ENCODE measurements at places on chromosomes 5 and 9.

GRCh38 chr5:177334781-177335700, 16.4 kb downstream of the LMAN2 start:
- no peak for DNase-seq

DNA sequence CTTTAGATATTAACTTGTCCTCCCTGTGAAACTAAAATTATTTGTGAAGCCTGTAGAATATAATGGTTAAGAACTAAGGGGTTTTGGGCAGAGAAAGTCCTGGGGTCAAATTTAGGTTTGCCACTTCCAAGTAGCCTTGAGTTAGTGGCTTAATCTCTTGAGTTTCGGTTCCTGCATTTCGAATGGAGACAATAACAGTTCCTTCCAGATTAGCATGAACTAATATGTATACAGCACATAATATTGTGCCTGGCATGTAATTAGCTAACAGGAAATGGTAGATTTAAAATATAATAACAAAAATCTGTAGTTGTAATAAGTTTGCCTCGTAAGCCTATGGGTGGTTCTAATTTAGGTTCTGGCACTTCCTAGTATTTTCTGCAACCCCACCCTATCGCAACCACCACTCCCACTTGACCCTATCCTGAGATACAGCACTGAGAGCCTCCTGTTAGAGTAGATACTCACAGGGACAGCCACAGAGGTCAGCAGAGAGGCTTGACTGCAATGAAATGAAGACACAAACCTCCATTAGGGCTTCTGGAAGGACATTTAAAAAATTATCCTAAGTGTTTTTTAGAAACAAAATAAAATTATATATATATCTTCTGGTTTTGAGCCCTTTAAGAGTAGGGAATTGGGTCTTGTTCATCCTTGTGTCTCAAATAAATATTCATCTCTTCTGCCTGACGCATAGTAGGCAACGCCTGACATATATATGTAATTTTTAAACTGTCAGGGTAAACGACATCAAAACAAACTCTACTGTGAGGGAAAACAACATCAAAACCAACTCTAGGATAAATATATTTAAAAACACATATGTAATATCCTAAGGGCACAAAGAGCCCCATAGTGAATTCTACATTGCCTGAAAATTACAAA, 8.5 kb downstream of the SPINK9 start:
- no peak for DNase-seq

GRCh38 chr9:79431019-79431679, 140.6 kb upstream of the TLE4 start:
- no peak for DNase-seq

- no peak for DNase-seq
Measured at GRCh38 chr5:74156728-74157383, 483.7 kb downstream of the ENC1 start.

DNA sequence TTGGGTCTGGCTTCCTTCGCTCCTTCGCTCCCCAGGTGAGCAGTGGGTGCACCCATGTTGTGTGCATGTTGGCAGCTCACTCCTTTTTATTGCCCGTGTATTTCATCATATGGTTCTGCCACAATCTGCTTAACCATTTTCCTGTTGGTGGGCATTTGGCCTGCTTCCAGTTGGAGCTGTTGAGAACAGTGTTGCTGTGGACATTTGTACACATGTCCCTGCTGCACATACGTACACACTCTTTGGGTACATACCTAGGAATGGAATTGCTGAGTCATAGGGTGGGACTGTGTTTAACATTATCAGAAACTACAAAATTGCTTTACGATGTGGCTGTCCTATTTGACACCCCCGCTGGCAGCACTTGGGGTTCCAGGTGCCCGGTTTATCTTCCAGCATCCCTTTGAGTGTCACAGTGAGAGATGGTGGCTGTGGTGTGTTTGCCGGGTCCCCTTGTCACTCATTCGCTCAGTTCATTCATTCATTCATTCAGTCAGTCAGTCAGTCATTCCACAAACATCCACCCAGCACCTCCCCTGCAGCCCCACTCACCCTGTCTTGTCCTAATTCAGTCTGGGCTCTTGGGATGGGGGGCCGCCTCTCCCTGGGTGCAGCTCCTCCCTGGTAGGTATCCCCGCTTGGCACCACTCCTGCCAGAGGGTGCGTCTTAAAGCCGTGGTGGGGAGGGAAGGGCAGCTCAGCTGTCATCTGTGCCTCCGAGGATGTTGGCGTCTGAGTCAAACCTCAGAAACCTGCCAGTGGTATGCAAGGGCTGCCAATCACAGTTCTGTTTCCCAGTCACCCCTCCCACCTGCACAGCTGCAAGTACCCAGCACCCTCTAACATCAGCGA, 7.9 kb upstream of the FIBCD1 start:
- no peak for DNase-seq

DNA sequence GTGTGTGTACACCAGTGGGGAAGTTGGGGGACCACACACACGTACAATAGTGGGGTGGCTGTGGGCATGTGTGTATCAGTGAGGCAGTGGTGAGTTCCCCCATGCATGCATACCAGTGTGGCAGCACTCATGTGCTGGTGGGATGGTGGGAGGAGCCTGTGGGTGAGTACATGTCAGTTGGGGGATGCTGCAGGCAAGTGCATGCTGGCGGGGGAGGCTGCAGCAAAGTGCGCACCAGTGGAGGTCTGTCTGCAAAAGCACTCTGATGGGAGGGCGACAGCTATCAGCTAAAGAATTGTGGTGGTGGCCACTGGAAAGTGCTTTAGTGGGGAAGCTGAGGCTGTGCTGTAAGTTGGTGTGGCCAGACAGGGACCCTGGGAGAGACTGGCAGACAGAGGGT, 418.8 kb downstream of the KIAA0825 start:
- DNase-seq = no peak

GRCh38 chr5:157649101-157649500, 3.1 kb downstream of the SOX30 start:
- DNase-seq = no peak

- DNase-seq = no peak
Measured at GRCh38 chr9:130382636-130383349, 62.0 kb upstream of the ASS1 start.

DNA sequence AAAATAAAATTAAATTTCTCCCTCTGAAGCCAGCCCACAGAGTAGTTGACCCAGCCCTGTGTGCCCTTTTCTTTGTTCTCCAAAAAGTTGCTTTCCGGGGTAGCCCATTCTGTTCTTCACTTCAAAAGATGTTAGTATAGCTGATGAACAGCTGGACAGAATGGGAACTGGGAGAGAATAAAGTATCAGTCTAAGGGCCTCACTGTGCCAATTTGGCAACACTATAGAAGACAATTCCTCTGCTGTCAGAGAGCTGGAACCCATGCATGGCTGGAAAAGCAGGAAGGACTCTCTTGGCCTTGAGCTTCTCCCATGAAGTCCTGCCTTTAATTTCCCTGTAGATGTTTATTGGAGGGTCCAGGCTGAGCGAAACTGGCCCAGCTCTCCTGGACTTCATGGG, 11.0 kb upstream of the TNFSF8 start:
- no peak for DNase-seq

- no peak for DNase-seq
Measured at GRCh38 chr5:97943036-97943435, 760.0 kb upstream of the RIOK2 start.

Measured in stimulated activated CD8-positive, alpha-beta memory T cell treated with anti-CD3 and anti-CD28 coated beads, Interleukin-4, amount 100 ng/mL, for 1 hour (primary cell).